Central memory CD8-positive, alpha-beta T cell (primary cell): ENCODE measurements at places on chromosomes 2 and 18.

- no peak for DNase-seq
Measured at GRCh38 chr2:146918280-146918679, 926.5 kb upstream of the ACVR2A start.

- no peak for DNase-seq
Measured at GRCh38 chr2:178066890-178067669, 5.5 kb downstream of the PDE11A start.

- DNase-seq, result no peak
Measured at GRCh38 chr2:136362676-136363390, 244.9 kb upstream of the CXCR4 start.

GRCh38 chr2:103823847-103824246 lies 1030.1 kb upstream of the POU3F3 start:
- DNase-seq, result no peak

DNA sequence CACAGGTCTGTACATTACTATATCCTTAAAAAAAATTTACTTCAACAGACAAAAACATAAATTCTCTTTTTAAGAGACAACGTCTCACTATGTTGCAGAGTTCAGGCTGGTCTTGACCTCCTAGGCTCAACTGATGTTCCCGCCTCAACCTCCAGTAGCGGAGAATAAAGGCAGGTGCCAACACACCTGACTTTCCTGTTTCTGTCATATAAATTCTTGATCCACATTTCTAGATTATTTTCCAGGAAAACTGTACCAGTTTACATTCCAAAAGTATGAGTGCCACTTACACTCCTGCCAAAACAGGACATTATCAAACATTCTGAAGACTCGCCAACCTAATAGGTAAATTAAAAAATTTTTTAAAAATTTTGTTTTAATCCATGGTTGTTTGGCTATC lies 48.6 kb downstream of the PUM2 start:
- no peak for DNase-seq

DNA sequence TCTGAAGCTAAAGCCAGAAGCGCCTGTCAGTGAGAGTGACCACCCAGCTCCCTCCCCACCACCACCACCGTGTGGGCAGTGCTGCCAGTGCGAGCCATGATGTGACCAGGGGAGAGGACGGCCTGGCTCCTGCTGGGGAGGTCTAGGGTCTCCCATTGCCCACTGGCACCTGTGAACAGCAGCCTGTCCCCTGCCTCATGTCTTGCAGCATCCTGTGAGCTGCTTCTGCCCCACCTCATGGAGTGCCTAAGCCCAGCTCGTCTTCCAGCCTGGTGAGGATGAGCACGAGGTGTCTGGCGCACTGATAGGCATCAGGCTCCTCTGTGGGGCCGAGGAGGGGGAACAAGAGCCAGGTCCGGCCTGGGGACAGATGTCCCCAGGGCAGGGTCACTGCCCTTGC lies 61.4 kb downstream of the FAM168B start:
- DNase-seq, result no peak

- no peak for DNase-seq
Measured at GRCh38 chr2:231926761-231927565, 767 bp upstream of the NPPC start.

DNA sequence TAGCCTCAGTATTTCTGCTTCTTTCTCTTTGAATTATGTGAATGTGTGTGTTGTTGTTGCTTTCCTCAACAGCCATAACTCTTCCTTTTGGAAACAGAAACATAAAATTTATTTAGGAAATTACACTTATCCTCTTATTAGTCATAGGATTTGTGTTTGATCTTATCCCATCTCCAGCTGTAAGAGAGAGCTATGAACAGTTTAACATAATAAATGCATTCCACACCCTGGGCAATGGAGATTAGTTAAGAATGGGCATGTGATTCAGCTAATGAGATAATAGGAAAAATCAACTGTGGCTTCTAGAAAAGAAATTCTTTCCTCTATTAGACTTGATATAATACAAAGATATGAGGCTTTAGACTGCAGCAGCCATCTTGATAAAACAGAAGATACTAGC lies 55.0 kb downstream of the SCN7A start:
- no peak for DNase-seq

GRCh38 chr2:239973386-239973785 lies 51.8 kb downstream of the NDUFA10 start:
- DNase-seq, result no peak

- DNase-seq, result no peak
Measured at GRCh38 chr2:109597283-109597682, 16.5 kb downstream of the SEPTIN10 start.

DNA sequence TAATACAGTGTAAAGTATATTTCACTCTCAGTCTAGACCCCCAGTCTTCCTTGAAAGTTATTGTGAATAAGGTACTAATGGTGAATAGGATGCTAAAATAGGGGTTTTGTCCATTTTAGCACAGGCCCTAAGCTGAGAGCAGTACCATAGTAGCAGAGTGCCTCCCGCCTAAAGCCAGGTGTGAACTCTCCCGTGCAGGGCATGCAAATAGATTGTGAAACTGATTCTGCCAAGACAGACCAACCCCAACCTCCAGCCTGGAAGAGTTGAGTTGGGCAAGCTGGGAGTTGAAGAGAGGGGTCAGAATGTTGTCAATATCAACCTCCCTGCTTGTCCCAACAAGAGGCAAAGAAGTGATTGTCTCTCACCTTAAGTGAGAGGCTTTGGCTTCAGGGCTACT lies 97.4 kb upstream of the CYRIA start:
- no peak for DNase-seq

GRCh38 chr2:20577495-20578235 lies 73.2 kb downstream of the HS1BP3 start:
- no peak for DNase-seq

DNA sequence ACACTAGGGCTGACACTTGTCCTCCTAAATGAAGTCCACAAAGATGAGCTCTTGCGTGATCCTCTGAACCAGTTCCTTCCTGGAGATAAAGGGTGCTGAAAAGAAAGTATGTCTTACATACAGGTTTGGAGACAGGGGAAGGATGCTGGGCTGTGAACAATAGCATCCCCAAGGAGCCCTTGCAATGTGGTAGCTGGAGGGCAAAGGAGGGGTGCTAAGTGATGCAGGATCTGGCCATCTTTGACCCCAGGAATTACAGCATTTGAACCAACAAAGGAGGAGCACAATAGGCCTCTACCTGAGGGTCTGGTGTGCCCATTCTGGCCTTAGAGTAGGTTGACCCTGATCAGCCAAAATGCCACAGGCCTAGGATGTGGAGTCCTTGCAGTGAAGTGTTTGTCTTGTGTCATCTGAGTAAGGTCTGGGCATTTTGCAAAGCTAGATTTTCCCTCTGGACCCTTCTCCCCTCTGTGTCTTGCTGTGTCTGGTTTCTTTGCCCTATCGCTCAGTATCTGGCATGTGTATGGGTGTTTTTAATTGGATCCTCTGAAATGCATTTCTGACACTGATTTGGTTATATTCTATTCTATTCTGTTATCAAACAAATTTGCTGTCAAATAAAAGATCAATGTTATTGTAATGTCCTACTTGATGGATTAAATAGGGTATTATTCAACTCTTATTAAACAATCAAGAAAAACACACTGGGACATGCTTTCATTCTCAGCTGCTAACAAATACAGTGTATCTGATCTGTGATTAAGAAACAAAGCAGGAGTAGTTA lies 364.8 kb upstream of the MEIS1 start:
- no peak for DNase-seq

DNA sequence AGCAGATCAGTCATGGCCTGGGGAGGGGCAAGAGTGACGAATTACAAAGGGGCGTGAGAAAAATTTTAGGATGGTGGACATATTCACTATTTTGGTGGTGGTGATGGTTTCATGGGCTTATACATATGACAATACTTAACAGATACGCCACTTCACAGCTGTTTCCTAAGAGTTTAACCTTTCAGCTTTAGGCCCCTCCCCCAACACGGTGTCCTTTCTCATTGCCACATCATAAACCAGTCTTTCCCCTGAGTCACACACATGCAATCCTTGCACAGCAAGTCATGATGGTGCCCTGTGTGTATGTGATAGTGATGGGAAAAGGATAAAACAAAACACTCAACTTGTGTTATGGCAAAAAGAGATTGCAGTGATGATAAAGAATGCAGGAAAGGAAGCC lies 47.6 kb upstream of the IL1R1 start:
- no peak for DNase-seq

DNA sequence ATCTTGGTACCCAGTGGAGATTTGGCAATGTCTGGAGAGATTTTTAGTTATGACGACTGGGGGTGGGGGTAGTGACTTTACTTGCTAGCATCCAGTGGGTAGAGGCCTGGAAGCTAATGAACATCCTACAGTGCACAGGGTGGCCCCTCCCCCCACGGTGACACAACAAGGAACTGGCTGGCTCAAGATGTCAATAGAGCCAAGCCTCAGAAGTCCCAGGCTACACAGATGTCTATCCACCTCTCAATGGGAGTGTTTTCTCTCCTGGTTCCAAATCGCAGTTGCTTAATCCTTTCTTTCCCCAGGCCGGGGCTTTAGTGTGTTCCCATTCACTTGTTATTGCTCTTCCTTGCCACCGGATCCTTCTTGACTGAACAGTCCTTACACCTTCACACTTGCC lies 9.3 kb upstream of the CCBE1 start:
- no peak for DNase-seq

DNA sequence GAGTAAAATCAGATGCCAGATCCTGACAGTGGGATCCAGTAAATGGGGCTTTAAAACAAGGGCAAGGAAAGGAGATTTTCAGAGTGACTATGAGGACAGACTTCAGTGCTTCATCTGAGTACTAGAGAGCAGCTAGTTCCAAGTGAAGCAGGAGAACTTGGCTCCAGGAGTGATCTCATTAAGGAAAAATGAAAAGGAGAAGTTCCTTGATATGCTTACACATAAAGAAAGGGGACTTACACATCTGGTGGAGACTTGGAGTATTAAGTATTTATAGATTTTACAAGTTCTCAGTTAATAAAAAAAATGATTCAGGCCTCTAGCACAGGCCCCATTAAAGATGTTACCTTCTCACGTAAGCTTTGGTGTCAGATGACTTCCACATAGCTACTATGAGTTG lies 105.8 kb downstream of the ICOS start:
- no peak for DNase-seq

DNA sequence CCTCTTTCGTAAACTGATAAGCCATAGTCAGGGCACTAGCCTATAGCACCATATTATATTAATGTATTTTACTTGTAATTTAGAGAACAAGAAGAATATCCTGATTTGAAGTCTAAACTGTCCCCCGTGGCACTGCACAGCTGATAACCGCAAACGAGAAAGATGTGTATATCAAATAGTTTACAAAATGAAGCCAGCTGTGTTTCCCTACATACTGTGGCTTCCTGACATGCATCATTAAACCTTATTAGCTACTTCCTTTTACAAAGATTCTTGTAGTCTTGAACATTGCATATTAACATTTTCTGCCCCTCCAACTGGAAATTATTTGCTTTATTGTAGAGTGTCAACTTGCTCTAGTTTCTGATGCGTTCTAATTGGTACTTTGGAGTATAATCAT lies 153.5 kb upstream of the NFATC1 start:
- no peak for DNase-seq

DNA sequence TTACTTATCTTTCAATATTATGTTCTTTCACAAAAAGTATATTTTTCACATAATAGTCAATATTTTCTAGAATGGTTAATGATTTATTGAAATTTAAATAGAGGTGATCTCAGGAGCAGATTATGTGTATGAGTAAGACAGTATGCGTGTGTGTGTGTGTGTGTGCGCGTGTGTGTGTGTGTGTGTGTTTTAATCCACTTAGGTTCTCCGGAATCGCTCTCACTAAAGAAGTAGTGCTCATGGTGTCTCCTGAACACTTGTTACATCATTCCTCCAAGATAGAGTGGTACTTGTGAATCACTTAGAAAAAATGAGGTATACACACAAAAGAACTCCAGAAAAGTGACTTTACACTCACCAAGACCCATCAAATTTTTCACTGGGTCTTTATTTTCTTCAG lies 91.0 kb upstream of the KCNH7 start:
- no peak for DNase-seq

GRCh38 chr2:208134928-208135586 lies 5.4 kb upstream of the CRYGC start:
- no peak for DNase-seq

DNA sequence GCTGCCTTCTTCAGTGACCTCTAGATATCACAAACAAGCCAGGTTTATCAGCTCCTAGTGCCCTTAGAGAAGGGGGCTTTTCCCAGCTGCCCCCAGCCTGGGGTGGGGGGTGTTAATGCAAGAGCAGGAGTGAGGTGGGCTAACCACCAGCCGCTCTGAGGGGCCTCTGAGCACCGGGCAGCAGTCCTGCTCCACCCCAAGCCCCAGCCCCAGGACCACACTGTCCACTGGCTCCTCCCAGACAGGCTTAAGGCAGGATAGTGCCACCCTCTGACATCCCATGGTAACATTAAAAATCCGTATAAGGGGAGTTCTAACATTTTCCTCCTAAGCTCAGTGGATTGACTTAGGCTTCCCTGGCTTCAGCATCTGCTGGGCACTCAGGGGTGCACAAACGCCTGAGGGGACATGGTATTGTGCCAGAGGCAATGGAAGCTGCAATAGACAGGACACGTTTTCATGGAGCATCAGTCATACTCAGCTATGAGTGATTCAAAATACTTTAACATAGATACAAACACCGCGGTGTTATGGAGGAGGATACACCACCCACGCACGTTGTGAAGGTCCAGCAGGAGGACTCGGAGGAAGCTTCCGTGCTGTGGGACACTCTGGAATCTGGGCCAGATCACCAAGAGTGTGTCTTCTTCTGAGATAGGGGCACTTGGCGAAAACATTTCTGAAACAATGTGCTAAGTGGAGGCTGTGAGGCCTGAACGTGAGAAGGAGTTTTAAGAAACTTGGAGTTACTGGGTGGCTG lies 112.7 kb upstream of the EPC2 start:
- DNase-seq, result no peak

DNA sequence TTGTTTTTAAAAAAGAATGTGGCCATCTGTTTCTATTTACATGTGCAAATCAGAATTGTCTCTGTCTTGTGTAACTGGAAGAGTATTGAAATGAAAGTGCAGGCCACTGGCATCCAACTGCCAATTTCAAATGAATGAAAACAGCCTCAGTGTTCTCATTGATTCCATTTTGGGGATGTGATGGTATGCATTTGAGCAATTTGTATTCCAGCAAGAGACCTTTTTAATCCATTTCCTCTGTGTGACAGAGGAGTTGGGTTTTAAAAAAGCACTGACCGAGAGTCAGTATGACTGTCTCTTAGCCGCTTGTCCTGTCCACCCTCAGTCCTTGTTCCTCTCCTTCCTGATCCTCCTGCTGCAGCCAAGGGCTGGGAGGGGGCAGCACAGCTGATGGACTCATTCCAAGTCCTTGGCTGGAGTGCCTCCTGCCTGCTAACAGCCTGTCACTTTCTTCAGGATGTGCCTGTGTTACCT lies 50.0 kb downstream of the ASAP2 start:
- DNase-seq, result no peak
